ENCODE measurements at places on chromosomes 7 and 10.

GRCh38 chr7:130650611-130651120 is 17.9 kb downstream of the COPG2 start:
- DNase-seq: no peak

DNA sequence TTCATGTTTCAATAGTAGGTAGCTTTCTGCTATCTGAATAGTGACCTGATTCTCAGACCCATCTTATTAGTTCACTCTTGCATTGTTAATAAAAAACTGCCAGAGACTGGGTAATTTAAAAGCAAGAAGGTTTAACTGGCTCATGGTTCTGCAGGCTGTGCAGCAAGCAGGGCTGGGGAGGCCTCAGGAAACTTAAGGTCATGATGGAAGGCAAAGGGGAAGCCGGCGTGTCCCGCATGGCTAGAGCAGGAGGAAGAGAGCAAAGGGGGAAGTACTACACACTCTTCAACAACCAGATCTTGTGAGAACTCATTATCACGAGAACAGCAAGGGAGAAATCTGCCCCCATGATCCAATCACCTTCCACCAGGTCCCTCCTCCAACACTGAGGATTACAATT is 185.2 kb upstream of the PITRM1 start:
- no peak for DNase-seq

DNA sequence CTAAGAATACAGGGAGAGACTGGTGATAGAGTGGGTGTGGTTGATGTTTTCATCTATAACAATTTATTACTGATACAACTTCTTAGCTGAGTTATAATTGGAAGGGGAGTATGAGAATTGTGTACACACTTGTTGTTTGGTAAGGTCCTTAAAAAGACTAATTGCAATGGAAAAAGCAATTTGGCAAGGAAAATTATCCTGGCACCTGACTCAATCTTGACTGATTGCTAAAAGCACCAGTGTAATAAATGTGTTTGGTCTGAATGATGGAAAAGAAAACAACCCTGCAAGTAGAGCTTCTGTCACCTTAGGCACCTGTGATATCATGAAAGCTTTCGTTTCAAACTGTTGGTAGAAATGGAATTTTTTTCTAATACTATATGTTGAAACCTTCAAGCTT is 6.7 kb upstream of the GSDME start:
- DNase-seq: no peak

GRCh38 chr10:29482591-29483431 is 152.0 kb downstream of the SVIL start:
- peak; percentile 22 for DNase-seq

GRCh38 chr10:87867453-87867852 is 4.0 kb downstream of the PTEN start:
- DNase-seq: no peak

GRCh38 chr10:104359811-104360210 is 6.2 kb downstream of the CFAP58 start:
- DNase-seq: no peak

DNA sequence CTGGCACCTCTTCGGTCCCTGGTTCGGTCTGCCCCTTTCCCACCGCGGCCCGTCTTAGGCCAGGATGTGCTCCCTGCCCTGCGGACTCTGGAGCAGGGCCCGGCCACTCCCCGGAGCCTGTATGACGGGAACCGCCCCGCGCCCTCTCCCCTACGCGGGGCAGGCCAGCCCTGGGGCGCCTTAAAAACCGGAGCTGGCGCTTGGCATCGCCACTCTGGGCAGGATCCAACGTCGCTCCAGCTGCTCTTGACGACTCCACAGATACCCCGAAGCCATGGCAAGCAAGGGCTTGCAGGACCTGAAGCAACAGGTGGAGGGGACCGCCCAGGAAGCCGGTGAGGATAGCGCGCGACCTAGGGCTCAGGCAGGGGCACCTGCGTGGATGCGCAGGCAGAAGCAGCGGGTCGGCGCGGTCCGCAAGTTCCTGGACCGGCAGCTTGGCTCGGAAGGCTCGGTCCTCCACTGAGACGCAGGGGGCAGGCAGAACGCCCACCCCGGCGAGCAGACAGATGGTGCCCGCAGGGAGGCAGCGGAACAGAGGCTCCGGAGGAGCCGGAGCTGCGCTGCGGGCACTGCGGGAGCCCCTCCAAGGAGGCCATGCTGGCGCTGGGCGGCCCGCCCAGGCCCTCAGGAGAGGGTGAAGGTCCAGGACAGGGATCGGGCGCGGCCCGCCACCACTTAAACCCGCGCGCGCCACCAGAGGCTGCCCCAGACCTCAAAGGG is at the start of gene ADIRF:
Gene ADIRF (plus strand): TSS at position 212 of the 723 bp plus-strand sequence. CDS start 63 bp downstream, at position 275.
- DNase-seq: no peak

DNA sequence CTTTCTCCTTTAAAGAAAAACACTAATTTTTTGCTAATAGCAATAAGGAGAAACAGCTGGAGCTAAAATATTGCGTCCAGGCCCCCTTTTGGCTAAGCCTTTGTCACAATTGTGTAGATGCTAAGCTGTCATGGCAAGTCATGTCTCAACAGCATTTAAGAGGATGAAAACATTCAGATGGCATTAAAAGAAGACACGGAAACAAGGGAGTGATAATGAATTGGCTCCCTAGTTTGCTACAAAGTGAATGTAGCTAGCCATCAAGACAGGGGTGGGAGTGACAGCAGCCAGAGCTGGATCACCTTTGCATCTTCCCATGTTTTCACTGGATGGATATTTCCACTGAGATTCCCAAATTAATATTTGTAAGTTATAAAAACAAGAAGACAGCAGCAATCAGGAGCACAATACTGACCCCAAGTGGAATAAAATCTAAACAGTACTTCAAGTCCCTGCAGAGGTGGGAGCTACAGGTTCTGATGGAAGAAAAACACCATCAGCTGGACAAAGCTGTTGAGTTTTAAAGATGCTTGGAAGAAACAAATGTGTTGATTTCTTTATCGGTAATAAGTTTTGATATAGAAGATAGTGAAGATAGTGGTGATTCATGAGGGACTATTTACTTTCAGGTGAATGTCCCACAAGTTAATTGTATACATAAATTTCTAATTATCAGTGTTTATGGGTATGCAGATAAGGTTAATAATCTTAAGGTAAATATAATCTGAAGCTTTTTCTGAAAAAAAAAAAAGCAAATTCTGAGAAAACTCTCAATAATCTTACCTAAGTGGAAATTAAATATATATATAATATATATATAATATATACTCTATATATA is 129.4 kb downstream of the SLC16A9 start:
- no peak for DNase-seq

DNA sequence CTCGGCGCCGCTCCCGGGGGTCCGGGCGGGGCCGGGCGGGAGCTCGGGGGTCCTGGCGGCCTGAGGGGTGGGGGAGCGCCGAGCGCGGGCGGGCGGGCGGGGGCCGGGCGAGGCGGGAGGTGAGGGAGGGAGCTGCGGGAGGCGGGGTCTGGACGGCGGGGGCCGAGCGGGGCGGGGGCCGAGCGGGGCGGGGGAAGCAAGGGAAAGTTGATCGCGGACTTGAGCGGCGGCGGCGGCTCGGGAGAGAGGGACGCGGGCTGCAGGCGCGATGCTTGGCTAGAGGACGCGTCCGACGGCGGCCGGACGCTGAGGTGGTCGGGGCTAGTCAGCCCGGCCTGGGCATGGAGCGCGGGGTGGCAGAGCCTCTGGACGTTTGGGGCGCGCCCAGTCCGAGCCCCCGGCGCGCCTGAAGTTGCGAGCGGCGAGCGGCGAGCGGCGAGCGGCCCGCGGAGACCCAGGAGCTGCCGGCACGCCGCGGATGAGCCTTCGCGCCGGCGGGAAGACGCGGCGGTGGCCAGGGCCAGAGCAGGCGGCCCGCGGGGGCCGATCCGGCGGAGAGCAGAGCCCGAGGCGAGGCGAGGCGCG is at the start of gene CDH23:
Gene CDH23 (plus strand): TSS at position 210 of the 585 bp plus-strand sequence. CDS start 42,912 bp downstream, outside the sequence.
- DNase-seq: no peak

- DNase-seq: no peak
These were observed 33.0 kb downstream of the FAM25A start for GRCh38 chr10:87053111-87053510.

DNA sequence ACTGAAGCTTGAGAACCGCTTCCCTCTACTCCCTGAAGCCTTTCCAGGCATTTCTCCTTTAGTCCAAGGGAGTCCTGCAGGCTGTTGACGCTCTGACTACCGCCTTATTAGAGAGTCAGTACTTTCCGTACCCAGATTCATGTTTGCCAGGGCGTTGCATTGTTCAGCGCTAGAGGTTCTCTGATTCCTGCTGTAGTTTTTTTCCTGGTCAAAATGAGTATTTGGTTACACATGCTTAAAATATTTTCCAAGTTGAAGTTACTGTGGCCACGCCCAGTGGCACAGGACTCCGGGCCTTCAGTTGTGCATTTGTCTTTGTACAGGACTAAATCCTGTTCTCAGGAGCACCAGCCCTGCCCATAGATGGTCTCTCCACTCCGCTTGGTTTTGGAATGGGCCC is 7.9 kb downstream of the MTURN start:
- no peak for DNase-seq

DNA sequence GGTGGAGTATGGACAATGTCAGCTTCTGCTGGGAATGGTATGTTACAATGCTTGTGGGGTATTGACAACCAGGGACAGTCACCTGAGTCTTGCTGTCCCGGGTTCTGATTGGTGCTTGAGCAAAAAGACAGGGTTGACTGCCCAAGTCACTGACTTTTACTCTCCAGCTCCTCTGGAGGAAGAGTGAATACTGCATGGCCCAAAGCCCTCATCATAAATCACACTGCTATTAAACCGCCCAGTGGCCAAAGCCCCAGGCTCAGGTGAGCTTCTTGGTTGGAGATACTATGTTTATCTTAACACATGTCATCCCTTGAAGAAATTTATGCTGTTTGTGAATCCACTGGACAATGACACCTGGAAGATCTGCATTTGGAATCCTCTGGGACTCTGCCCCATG is 90.0 kb upstream of the IGFBP3 start:
- no peak for DNase-seq

DNA sequence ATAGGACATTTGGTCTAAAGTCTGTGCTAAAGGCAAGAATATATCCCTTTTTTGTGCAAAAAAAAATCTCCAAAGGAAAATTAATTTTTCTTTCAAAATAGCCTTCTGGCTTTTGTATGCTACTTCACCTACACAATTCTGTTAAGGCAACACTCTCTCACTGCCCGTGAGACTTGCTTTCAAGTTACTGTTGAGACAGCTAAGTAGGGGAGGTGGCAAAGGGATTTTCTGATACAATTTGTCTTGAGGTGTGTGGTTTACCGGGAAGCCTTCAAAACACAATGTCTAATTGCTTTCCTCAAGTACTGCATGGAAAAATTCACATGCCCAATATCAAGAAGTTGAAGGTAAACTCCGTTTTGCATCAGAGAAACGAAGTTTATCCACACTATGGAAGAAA is 50.8 kb upstream of the RSU1 start:
- no peak for DNase-seq

DNA sequence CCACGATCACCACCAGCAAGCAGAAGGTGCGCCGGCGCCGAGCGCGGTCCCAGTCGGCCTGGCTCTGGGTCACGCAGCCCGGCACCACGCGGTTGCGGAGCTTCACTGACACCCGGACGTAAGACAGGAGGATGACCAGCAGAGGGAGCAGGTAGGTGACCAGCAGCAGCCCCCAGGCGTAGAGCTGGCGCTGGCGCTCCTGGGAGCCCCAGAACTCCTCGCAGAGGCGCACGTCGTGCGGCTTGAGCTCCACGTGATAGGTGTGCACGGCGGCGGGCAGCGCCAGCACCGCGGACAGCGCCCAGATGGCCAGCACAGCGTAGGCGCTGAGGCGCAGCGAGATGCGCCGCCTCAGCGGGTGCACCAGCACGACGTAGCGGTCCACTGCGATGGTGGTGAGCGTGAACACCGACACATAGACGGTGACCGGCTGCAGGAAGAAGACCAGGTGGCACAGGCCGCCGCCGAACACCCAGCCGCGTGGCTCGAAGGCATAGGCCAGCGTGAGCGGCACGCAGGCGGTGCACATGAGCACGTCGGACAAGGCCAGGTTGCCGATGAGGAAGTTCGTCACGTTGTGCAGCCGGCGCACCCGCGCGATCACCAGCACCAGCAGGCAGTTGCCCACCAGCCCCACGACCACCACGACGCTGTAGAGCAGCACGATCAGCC is 920 bp downstream of the PRLHR start:
- DNase-seq: peak; percentile 34

DNA sequence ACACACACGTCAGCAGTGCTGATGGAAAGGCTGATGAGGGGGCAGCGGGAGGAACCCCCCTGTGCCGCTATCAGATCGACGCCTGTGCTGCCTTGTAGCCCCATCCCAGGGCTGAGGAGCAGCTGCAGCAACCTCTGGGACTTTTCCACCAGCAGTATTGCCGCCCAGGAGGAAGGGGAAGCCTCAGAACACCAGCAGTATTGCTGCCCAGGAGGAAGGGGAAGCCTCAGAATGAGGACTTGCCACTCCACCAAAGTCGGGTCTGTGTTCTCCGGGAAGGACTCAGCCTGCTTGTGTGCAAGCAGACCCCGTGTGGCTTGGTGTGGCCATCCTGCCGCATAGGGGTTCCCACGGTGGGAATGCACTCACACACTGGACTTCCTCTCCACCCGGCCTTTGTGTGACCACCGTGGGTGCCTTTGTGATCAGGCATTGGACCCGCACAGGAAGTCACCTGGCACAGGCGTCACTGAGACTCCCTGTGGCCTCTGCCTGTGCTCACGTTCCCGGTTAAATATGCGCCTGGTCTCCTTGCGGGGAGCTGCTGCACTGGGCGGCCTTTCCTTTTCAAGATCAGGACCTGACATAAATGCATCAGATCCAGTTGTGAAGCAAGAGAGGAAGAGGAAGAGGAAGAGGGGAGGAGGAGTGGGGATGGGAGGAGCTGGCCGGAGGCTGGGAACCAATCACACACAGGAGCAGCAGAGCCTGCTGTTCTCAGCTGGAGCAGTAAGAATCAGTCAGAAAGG is 248.5 kb downstream of the DNAJB6 start:
- no peak for DNase-seq

DNA sequence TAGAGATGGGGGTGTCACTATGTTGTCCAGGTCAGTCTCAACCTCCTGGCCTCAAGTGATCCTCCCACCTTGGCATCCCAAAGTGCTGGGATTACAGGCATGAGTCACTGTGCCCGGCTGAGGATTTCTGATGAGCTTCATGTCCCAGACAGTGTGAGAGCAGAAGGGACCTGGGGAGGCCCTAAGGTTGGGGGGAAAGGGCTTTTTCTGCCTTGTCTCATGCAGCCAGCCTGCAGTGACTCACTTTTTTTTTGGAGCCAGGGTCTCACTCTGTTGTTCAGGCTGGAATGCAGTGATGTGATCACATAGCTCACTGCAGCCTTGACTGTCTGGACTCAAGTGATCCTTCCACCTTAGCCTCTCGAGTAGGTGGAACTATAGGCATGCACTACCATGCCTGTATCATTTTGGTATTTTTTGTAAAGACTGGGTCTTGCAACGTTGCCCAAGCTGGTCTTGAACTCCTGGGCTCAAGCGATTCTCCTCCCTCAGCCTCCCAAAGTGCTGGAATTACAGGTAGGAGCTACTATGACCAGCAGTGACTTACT is 14.6 kb downstream of the COL26A1 start:
- DNase-seq: no peak

GRCh38 chr10:120251821-120252442 is 205.1 kb upstream of the PLPP4 start:
- no peak for DNase-seq
